Amniotic epithelial cell (primary cell): ENCODE measurements at places on chromosomes 1 and 21.

GRCh38 chr1:162386292-162387225 lies 5.0 kb downstream of the C1orf226 start:
- peak; percentile 33 for DNase-seq

DNA sequence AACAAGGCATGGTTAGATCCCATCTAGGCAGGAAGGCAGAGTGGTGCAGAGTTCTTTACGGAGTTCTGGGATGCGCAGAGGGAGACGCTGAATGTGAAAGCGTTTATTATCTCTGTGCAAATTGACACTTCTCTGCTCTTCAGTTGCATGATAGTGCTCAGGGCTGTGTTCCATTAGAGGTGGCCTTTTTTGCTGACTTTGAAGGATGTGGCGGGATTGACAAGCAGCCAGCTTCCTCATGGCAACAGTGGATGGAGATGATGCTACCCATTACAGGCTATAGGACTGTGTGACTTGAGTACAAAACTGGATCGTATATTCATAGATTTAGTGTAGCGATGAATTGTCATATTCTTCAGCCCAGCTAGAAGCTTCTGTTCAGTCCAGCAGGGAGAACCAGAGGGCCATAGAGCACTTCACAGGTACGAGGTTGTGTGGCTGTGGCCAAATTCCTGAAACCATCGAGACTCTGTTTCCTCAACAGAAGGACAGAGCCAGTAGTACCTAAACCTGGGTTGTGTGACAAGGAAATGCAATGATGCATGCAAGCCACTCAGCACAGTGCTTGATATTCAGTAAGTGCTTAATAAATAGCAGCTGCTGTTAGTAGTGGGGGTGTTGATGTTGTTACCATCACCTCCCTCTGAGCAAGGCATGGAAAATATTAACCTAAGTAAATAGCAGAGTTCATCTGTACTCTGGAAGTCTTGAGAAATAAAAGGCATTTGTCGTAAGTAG lies 430.0 kb upstream of the KAZN start:
- no peak for DNase-seq

- no peak for DNase-seq
These were observed 68.8 kb downstream of the DDAH1 start for GRCh38 chr1:85396194-85396593.

- DNase-seq = no peak
These were observed 43.9 kb upstream of the SGIP1 start for GRCh38 chr1:66489972-66490601.

- no peak for DNase-seq
These were observed 204.9 kb upstream of the JUN start for GRCh38 chr1:58988752-58989151.

DNA sequence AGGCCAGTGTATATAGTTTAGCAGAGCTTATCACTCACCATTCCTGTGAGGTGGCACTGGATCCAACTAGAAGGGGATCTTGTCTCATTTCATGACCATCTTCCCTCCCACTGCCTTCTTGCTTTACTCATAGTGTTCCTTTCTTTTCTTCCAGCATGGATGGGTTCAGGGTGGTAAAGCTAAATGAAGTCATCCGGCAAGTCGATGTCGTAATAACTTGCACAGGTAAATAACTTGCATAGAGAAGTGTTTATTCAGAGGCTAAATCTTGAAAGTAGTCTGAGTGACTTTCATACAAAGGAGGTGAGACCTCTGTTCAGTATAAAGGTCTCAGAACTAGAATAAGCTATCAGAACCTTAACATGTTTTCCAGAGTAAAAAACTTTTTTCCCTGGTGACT lies 16.6 kb upstream of the STRIP1 start:
- DNase-seq = no peak

DNA sequence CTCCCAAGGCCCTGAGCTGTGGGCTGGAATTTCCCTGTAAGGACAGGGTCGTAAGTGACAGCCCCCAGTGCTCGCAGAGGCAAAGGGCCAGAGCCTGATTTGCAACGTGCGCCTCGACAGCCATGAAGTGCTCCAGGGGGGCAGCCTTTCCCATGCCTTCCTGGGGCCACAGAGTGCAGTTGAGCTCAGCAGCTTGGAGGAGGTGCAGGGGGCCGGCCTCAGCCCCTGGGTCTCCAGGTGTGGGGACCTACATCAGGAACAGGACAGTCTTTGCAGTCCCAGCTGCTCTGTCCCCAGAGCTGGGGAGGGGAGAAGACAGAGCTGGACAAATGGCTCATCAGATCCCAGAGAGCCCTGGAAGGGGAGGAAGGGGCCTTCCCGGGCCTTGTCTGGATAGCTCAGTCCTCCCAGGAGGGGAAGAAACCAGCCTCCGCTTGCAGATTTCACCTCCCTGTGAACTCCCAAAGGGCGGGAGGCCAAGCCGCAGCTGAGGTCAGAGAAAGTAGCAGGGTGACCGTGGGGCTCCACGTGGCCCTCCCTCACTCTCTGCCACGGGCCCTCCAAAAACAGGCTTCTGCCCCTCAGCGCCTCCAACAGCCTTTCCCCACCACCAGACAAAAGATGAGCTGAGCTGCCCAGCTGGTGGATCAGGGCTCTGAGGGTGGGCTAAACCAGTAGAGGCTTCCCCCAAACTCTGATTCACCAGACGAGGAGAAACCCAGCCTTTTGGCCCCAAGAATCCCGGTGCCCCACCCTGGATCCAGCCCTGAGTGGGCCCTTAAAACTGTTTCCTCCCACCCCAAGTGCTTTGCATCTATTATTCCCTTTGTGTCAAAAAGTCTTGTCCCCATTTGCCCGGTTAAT lies 76.5 kb downstream of the DHRS3 start:
- DNase-seq = peak; percentile 94

GRCh38 chr1:72280711-72281110 lies 1.6 kb downstream of the NEGR1 start:
- peak; percentile 6 for DNase-seq

DNA sequence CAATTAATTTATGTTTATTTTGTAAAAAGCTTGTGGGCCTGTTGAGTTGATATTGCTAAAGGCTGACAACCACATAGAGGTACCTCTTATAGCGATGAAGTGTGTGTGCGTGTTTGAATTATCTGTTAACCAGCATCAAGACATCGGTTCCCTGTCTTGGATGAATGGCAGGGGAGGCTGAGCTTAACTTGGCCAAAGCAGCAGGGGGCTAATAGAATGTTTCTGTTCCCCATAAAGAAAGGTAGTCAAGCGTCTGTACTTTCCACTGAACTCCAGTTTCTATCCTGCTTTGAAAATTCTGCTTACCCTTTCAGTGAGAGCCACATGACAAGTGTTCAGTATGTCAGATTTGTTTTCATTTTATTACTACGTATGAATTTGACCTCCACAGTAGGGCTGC lies 63.0 kb downstream of the ROR1 start:
- DNase-seq = no peak

- DNase-seq = no peak
These were observed 39.7 kb downstream of the LRP8 start for GRCh38 chr1:53288002-53288789.

DNA sequence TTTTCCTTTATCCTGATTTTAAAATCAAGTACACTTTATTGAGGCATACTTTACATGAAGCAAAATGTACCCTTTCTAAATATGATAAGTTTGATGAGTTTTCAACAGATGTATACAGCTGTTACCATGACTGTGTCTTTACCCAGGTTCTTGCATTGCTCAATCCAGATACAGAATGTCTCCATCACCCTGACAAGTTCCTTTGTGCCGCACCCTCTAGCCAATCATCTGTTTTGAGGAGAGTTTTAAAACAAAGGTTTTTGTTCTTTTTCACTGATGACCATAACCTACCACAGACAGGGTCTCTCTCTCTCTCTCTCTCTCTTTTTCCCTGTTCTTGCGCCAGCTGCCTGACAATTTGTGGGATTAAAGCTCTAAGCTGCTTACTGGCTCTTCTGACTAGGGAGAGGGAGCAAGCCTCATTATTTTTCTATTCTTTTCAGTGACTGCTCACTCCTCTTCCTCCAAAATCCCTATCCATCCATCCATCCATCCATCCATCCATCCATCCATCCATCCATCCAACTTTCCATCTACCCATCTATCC lies 1.2 kb upstream of the KCNE1 start:
- DNase-seq = peak; percentile 52
